Activated CD8-positive, alpha-beta memory T cell treated with anti-CD3 and anti-CD28 coated beads, Interleukin-2, amount 50 U/mL, for 4 hours (primary cell): ENCODE measurements at places on chromosomes 11 and 22.

DNA sequence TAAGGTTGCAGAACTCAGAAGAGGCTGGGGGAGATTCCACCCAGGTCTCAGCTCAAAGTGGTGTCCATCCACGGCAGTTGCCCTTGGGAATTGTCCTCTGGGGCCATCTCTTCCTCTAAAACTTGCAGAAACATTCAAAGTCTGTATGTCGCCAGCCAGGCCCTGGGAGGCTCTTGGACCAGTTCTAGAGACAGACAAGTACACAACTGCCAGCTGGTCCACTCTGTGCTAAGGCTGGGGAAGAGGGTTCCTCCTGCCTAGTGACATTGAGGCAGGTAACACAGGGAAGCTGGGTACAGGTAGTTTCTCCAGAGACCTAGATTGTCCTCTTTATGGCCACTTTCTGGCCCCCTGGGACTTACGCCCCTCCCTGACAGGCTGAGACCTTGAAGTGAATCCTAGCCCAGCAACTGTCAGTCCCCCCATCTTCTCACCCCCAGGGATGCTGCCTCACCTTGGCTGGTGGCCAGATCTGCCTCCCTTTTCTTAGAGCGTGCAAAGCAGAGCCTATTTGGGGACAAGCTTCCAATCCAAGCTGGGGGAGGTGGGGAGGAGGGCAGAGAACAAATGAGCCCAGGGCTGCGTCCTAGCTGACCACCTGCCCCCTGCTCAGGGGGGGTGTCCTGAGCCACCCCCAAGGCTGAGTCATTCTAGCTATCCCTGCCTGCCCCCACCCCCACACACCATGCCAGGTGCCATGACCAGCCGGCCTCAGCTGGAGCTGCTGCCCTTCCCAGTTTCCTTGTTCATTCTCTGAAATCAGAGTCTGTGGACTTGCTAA lies 8.4 kb downstream of the FAM83F start:
- no peak for DNase-seq

- no peak for DNase-seq
Observed at GRCh38 chr11:130831506-130831905, 84.8 kb downstream of the SNX19 start.

DNA sequence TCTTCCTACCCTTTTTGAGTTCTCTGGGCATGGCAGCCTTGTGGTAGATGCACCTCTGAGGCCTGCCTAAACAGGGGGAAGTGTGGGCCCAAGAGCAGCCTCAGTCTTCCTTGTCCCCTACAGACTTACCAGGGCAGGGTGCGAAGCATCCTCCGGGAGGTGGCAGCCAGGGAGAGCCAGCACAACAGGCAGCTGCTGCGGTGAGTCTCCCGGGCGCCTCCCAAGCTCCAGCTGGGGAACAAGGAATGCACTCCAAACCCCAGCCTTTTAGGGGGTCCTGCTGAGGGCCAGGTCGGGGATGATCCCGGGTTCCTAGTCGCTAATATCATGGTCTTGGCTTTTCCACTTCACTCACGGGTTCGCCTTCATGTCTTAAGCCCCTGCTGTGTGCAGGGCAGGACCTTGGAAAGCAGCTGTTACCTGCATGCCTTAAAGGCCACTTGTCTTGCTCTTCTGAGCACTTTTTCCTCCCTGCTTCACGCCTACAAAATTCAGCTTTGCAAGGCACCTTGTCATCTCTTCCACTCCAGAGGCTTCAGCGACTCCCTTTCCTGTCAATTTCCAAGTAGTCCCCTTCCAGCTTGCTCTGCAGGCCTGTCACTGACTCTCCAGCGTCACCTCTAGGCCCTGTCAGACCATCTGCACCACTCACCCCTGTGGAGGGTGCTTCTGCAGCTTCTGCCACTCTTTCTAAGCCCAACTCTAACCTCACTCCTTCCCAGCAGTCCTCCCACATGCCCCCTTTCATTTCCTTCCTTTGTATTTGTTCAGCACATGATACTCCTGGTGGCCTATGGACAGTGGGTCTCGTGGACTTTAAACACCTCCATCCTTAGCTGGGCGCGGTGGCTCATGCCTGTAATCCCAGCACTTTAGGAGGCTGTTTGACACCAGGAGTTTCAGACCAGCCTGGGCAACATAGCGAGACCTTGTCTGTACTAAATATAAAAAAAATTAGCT lies 57.0 kb downstream of the PISD start:
- no peak for DNase-seq

GRCh38 chr11:10436224-10436623 lies 18.8 kb upstream of the AMPD3 start:
- DNase-seq = no peak

- DNase-seq = no peak
Observed at GRCh38 chr22:25749420-25750169, 7.6 kb downstream of the MYO18B start.

- no peak for DNase-seq
Observed at GRCh38 chr22:30198152-30198825, 48.3 kb downstream of the LIF start.

- DNase-seq = no peak
Observed at GRCh38 chr11:11780858-11781257, 60.9 kb upstream of the USP47 start.

- no peak for DNase-seq
Observed at GRCh38 chr11:30984827-30985226, 384.7 kb downstream of the DCDC1 start.

GRCh38 chr11:66002648-66003225 lies 434 bp downstream of the BANF1 start:
- peak; percentile 76 for DNase-seq

GRCh38 chr22:50267591-50268390 lies 2.4 kb downstream of the MAPK11 start:
- peak; percentile 44 for DNase-seq
